CD8-positive, alpha-beta T cell (primary cell): ENCODE measurements at places on chromosomes 4 and X.

- no peak for DNase-seq
These were observed 201.8 kb upstream of the UGT8 start for GRCh38 chr4:114396808-114397207.

DNA sequence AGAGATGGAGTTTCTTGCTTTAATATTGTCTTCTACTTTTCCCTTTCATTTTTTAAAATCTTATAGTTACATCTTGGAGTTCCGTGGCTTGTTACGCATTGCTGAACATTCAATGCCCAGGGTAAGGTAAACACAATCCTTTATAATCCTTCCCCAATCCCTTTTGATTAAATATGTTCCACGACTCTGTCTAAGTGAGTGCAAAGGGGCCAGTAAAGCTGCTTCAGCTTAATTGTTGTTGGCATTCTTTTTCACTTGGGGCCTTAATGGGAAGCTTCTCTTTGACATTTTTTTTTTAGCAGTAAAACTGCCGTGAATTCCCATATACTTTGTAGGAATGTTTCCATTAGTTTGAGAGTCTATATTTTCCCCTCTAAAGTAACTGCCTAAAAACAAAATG is 1028.1 kb downstream of the C4orf33 start:
- DNase-seq, result no peak

GRCh38 chrX:72492499-72492898 is 80.1 kb downstream of the HDAC8 start:
- DNase-seq, result no peak

DNA sequence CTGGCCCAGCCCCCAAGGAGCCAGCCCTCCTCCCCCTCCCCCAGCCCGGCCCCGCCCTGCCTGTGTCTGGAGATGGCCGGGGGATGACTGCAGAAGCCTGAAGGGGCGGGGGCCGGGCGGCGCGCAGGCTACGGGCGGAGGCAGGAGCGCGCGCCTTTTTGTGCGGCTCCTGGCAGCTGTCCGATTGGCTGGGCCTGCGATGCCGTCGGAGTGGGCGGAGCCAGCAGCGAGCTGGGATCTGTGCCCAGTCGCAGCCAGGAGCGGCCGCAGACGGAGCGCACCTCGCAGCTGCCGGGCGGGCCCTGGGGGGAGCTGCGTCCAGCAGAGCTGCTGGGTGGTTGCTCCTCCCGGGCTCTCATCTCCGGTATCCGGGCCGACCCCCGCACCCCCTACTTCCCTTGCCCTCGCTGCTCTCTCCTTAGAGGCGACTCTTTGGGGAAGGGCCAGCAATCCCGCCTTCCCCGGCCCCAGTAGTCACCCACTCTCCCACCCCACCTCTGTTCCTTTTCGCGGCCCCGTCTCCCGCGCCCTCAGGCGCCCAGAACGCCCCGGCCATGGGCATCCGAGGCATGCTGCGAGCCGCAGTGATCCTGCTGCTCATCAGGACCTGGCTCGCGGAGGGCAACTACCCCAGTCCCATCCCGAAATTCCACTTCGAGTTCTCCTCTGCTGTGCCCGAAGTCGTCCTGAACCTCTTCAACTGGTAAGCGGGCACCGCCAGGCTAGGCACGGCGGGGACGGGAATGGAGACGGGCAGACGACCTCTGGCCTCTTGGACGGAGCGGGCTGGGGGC is at the start of gene GABRQ:
Gene GABRQ (plus strand): TSS at position 247 of the 794 bp plus-strand sequence. CDS start 308 bp downstream, at position 555.
- no peak for DNase-seq
